ENCODE measurements at places on chromosomes 1 and 21.

DNA sequence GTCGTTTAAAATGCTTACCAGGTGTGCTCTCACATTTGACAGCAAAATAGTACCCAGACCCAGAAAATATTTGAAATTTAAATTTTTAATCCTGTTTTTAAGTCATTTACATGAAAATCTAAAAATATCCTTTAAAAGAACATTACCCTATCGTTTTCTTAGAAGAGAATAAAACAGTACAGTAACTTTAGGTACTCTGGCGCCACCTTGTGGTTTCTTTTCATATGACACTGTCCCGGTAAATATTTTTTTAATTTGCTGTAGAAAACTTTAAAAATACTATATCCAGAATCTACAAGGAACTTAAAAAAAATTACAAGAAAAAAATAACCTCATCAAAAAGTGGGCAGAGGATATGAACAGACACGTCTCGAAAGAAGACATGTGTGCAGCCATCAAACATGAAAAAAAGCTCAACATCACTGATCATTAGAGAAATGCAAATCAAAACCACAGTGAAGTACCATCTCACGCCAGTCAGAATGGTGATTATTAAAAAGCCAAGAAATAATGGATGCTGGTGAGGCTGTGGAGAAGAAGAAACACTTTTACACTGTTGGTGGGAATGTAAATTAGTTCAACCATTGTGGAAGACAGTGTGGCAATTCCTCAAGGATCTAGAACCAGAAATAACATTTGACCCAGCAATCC lies 129.2 kb downstream of the RGS21 start:
- DNase-seq = peak; percentile 54

GRCh38 chr1:214933375-214933774 lies 149.2 kb upstream of the KCNK2 start:
- DNase-seq = no peak

GRCh38 chr1:160307118-160307791 lies 22.3 kb upstream of the PEX19 start:
- no peak for DNase-seq

- no peak for DNase-seq
Measured at GRCh38 chr1:47128221-47128620, 9.0 kb upstream of the CYP4A22 start.

DNA sequence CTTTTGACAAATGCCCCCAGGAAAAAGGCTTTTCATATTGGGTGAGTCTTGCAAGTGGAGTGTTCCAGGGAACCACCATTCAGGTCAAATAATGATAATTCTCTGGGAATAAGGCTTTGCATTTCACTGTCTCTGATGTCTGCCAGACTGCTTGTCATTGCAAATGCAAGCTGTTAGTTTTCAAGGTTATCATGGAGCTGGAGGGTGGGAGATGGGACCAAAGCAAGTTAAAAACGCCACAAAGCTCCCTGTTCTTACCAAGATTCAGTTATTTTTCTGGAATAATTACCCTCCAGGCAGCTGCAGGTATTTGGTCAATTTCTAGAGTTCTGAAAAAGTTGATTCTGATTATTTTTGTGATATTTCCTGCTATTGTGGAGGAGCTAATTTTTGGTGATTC lies 210.1 kb downstream of the GPR52 start:
- no peak for DNase-seq

DNA sequence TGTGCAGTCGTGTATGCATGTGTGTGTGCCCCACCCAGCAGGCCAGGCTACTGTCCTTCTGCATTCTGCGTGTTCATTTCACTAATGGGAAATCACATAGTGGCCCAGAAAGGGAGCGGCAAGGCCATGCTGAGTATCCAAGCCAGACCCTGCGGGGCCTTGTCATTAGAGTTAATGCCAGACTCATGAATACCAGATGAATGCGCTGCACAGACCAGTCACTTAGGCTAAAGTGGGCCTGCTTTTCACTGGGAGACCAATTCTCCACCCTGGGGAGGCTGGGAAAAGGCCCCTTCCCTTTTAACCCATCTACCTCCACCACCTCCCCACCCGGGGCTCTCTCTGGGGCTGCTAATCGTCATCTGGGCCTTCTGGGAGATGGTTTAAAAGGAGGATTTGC lies 17.0 kb upstream of the GRIK3 start:
- DNase-seq = no peak

DNA sequence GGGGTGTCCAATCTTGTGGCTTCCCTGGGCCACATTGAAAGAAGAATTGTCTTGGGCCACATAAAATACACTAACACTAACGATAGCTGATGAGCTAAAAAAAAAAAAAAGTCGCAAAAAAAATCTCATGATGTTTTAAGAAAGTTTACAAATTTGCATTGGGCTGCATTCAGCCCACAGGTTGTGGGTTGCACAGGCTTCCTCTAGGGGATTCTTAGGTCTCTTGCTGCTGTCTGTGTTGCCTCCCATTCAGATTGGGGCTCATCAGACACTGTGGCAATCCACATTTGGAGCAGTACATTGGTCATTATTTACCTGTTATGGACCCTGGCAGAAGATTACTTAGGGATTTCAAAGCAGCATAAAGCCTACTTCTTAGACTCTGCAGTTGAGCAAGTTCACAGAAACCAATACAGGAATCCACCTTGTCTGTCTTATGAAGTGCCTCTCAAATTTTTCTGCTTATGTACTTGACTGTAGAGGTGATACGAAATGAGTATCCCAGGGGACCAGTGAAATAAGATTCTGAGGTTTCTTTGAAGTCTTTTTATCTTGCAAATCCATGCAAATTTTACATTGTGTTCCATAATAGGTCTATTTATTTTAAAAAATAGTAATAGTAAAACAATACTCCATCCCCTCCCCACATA lies 205.5 kb downstream of the RPS6KC1 start:
- DNase-seq = no peak

- no peak for DNase-seq
Measured at GRCh38 chr1:1894354-1895059, 3.6 kb upstream of the GNB1 start.

GRCh38 chr1:66033781-66034180 lies 241.1 kb downstream of the PDE4B start:
- no peak for DNase-seq

DNA sequence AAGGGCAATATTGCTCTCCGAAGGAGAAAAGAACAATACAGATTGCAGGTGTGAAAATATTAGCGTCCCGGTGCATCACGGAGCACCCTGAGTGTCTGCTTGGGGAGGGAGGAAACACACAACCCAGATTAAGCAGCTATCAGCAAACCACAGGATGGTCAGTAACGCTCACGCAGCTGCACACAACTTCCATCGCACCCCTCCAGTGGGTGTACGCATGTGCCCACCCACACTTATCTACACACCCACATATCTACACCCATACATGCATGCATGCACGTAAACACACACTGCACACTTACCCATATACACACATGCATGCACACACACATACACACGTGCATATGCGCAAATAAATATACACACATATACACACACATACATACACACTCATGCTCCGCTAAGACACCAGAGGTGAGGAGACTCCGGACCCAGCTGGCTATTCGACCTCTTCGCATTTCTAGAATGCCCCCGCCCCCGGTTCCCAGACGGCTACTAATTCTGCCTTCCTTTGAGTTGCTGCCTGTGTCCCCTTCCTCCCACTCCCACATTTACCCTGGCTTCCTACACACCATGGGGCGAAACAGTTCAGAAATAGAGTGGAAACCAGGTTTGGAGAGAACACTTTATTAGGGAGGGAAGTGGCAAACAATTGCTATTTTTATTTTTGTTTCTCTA lies 26.2 kb downstream of the ITPKB start:
- no peak for DNase-seq

Data from NCI-H1092 treated with DMSO at 0.1 percent for 48 hours (cell line).